Calu3 (cell line): ENCODE measurements at places on chromosomes 5 and 9.

DNA sequence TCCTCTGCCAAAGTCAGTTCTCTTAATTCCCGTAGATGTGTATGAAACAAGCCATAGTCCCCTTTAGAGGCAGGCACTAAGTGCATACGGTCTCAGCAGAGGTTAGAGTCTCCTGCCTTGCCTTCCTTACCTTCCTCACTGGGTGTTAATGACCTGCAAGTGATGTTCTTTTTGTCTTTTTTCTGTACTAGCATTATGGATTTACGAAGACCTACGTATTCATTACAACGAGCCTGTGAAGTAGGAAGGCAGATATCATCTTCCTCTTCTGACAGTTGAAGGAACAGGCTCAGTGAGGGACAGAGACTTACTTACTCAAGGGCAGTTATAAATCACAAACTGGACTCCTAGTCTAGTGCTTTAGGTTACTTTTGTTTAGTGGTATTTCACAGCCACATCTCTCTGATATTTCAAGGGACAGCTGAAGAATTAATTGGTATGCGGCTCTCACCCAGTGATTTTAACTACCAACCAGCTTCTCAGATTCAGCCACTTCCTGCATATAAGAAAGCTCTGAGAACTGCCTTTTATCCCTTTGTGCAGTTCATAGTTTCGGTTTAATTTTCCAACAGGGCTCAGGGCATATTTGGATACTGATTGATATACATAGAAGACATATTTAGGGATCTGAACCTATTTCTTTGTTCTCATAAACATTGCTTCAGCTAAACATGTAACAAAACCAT, 85.1 kb upstream of the CKMT2 start:
- no peak for DNase-seq

DNA sequence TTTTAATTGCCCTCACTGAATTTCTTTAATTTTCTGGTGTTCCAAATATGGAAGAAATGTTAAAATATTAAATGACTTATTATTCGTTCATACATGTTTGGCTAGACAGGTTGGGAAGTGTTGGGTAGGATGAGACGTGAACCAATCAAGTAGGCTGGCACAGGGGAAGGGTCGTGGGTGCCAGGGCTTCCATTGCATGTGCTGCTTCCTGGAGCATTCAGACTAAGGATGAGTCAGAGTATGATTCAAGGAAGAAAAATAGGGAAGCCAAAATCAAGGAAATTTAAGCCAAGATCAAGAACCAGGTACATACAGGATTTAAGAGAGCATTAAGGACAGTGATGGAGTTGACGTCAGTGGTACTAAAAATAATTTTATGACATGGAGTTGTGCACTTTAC, 2068.0 kb downstream of the MAT2B start:
- DNase-seq, result peak; percentile 3

DNA sequence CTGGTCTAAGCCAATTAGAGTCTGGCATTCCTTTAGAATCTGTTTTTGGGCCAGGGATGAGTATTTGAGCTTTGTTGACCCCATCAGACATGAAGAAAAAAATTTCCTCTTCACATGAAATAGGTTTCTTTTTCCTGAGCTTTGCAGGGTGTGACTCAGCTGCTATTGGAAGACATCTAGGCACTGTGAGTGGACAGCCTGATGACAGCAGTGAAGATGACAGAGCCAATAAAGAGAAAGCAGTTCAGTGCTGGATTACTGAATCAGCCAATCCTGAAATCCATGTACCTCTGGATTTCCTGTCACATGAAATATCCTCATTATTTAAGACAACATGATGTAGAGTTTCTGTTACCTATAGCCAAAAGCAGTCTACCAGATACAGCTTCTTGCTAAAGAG, 51.3 kb upstream of the GRIA1 start:
- DNase-seq, result no peak

DNA sequence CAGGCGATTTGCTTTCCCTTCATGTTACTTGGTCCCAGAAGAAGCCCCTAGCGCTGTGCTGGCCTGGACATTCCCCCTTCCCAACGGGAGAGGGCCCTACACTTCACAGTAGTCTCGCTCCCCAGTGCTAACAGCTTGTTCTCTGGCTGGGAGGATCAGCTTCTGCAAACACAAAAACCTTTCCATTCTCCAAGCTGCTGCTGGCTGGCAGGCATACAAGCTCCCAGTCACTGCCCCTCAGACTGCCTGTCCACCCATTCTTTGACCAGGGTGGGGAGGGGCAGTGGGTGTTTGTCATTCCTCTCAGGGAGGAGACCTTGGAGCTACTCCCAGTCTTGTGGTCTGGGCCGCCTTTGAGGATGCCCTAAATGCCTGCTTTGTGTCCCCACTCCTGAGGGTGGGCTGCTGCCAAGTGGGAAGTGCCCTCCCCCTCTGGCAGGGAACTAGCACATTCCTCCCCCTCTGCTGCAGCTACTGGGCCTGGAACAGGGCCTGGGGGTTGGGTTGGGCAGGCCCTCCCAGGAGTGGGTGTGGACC, 20.8 kb downstream of the ENHO start:
- no peak for DNase-seq

- no peak for DNase-seq
Measured at GRCh38 chr5:54986269-54986654, 869 bp upstream of the ESM1 start.
